CD4-positive, alpha-beta T cell treated with Interleukin-12 subunit alpha and Interleukin-12 subunit beta, for 1 hour (primary cell): ENCODE measurements at places on chromosomes 4 and X.

GRCh38 chr4:36549992-36550391, 268.6 kb downstream of the DTHD1 start:
- DNase-seq, result no peak

- no peak for DNase-seq
Measured at GRCh38 chrX:127390316-127390715, 570.8 kb downstream of the PRR32 start.

DNA sequence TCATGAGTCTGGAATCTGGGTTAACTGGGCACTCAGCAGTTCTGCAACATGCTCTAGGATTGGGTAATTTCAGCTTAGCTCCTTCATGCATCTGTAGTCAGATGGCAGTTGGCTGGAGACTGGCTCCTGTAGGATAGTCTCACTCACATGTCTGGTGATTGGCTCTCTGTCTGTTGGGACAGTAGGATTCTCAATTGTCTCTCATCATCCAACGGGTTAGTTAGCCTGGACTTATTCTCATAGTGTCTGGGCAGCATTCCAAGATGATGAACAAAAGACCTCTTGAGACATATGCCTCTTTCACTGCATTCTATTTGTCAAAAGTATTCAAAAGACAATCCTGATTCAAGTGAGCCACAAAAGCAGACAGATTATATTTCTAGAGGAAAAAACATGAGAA, 795.6 kb upstream of the GALNTL6 start:
- DNase-seq, result no peak

- no peak for DNase-seq
Measured at GRCh38 chr4:181234951-181235680, 1008.1 kb upstream of the TENM3 start.

DNA sequence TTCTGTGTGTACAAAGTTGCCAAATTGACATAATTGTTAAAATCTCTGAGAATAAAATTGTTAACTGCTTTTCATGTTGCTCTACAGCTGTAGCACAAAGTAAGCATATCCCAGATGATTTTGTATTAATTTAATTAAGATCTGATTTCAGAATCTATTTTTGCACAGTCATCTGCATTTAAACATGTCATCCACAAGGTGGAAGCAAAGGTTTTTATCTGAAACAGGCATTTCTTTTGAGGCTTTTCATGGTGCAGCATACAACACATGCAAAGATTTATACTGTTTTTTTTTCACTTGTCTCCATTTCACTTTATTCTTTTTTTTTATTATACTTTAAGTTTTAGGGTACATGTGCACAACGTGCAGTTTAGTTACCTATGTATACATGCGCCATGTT, 51.2 kb downstream of the GC start:
- no peak for DNase-seq

DNA sequence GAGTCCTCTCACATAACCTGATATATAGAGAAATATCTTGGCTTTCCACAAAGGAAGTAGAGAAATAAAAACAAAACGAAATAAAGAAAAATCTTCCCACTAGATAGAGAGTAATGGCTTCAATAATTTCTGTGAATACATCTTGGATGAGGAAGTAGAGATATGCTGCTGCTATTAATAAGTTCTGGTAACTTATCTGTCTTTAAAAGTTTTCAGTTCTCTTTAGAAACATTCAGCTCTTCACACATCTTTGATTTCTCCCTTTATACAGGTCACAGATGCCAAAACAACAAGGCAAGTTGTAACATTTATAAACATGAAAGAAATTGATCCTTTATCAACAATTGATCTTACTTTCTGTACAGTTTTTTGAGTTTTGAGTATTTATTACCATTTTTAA, 615.8 kb downstream of the TRAM1L1 start:
- DNase-seq, result no peak

GRCh38 chrX:100636321-100636991, at the start of gene TSPAN6:
Gene TSPAN6, minus strand, starts transcription at chrX:100636806. Its CDS starts 112 bp downstream, at chrX:100636694.
- peak; percentile 78 for DNase-seq

- no peak for DNase-seq
Measured at GRCh38 chr4:4666187-4666586, 124.3 kb upstream of the STX18 start.

- peak; percentile 54 for DNase-seq
Measured at GRCh38 chrX:150575419-150575814, 7.0 kb downstream of the MTM1 start.

GRCh38 chr4:98433691-98434090, 172.5 kb downstream of the RAP1GDS1 start:
- no peak for DNase-seq

DNA sequence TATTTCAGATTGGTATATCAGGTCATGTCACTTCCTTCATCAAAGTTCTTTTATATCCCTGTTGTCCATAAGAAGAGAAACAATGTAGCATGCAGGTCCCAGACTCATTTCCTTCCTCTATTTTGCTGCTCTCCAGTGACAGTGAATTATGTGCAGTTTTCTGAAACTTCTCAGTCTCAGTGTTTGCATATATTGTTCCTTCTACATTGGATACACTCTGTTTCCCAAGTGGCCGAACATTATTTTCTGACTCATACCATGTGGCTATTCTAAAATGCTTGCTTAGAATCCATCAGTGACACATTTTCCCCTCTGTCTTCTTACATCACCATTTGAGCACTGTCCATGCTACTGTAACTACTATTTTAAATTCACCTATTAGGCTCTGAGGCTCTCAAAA, 305.7 kb downstream of the PDHA2 start:
- no peak for DNase-seq

GRCh38 chr4:110781944-110782343, 159.1 kb upstream of the PITX2 start:
- DNase-seq, result no peak

DNA sequence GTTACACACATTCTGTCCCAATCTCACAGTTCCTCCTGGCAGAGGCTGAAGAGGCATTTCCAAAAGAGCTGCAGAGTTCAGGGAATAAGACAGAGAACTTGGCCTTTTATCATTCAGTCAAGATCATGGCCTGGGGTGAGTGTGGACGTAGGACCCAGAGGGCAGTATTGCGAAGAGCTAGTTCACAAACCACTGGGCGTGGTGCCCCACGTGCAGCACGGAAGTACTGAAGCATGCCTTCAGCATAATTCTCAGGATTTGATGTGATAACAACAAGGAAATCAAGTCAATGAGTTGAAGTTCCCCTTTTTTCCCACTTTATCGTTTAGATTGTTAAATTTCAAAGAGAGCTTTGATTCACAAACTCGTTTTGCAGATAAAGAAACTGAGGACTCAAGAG, 117.7 kb downstream of the RELL1 start:
- DNase-seq, result no peak

GRCh38 chrX:13571136-13571535, 1.7 kb downstream of the EGFL6 start:
- no peak for DNase-seq

- no peak for DNase-seq
Measured at GRCh38 chr4:67765401-67765800, 11.2 kb upstream of the GNRHR start.

DNA sequence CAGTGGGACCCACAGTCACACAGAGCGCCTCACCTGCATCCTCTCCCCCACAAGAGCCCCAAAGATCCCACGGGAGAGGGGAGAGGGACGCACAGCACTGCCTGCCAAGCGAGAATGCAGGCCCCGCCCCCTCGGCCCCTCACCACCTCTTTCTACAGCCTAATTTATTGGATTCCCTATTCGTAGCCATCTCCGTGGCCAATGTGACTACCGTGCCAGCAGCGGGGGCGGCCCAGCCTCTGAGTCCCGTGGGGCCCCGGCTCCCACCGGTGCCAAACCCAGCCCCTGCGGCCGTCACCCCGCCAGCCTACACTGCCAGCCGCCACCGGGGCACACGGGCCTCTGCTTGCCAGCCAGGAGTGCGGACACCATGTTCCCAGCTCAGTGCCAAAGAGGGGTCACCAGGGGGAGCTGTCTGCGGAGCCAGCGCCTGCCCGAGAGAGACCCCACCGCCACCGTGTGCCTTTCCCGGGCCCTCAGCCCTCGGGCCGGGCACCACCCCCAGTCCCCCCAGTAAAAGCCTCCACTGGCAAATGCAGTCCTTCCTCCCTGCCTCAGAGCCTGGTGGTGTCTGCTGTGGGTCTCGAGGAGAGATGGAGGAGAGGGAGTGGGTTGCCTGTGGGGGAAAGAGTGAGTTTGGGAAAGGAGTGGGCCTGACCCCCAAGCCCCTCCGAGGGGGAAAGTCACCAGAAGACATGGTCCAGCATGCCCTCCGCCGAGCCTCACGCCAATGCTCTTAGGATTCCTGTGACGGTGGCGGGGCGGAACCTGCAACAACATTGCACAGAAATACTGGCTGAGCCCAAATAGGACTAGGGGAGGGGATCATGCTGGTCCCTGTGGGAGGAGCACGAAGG, 19.6 kb upstream of the PLXNB3 start:
- DNase-seq, result no peak

GRCh38 chr4:23900636-23901035, 10.8 kb upstream of the PPARGC1A start:
- no peak for DNase-seq

DNA sequence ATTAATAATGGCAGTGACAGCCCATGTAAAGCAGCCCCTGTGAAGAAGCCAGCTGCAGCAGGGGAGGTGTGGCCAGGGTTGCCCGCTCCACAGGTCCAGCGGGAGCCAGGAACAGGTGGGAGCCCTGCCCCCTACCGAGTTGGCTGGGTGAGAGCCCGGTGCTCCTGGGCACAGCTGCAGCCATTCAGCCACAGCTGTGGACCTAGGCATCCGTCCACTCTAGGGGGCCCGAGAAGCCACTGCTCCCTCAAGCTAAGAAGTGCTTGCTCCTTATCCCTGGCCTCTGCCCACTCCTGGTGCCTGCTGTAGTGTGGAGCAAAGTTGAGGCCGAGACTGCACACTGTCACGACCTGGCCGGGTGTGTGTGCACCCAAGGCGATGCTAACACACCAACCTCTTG, 1469.0 kb downstream of the PCDH7 start:
- DNase-seq, result no peak

DNA sequence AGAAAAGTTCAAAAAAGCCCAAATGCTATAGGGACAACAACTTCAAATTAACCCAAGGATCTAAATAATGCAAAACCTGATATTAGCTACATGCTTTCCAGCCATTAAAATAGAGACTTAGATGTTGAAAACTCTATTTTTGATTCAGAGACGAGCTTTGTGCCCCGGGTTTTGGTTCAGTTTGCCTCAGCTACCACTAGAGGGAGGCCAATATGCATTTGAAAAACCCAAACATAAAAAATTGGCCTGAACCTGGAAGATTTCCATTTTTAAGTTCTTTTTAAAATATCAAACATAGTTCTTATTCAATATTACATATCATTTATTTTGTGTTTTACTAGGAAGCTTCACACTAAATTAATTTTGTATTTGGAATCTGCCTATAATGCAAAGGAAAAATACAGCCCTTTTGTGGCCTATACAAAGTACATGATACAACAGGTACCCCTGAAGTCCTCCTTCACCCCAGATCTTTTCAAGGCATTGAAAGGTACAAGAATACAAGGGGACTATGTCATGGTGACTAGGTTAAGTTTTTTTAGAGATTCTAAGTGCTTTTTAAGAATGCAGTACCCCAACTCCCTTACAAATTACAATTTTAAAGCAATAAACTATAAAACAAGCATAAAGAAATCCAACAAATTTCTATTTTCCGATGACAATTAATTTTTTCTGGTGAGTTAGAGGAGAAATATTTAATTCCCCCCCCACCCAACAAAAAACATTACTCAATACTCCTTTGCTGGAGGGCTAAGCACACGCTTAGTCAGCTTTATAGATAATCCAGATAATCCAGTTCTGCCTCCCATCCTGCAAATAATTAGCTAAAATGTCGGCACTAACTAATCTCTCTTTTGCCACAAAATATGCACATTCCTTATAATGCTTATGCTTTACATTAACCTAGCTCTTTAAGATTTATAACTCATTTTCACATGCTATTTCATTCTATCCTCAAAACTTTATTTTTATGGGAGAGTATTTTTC, 97.7 kb upstream of the PTPN13 start:
- peak; percentile 35 for DNase-seq

DNA sequence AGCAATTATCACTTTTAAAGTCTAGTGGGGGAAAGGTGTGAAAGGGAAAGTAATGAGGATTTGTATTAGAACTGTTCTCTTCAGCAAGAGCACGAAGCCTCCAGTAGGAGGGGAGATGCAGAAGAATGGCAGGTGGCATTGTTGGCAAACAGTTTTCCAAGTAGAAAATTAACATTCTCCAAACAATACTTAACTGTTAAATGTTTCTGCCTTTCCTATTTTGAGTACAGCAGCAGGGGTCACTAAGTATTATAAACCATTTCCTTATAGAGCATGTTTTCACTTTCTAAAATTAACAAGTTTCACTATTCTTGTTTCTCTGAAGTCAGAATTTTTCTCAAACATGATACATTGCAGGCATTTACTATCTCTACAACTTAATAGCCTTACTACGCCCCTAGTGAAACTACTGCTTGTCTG, 58.7 kb downstream of the LEF1 start:
- no peak for DNase-seq

GRCh38 chrX:130896802-130897501, 6.1 kb downstream of the ENOX2 start:
- no peak for DNase-seq

- DNase-seq, result no peak
Measured at GRCh38 chr4:99918656-99919055, 24.4 kb upstream of the LAMTOR3 start.

GRCh38 chr4:168758351-168758876, 251.6 kb downstream of the CBR4 start:
- DNase-seq, result no peak

- peak; percentile 62 for DNase-seq
Measured at GRCh38 chr4:184825141-184825895, 450 bp downstream of the ACSL1 start.

GRCh38 chrX:72367516-72367915, 61.8 kb upstream of the CITED1 start:
- no peak for DNase-seq

DNA sequence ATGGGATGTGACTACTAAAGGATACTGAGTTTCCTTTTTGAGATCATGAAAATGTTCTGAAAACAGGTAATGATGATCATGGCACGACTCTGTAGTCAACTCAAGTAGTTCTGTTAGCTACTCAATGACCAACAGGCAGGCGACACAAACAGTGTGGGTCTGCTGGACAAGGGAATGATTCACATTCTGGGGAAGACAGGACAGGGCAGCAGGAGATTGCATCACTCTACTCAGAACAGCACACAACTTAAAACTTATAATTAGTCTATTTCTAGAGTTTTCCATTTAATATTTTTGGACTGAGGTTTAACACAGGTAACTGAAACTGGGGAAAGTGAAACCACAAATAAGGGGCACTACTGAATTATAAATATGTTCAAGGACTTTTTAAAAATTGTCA, 365.2 kb downstream of the PRDM5 start:
- no peak for DNase-seq

DNA sequence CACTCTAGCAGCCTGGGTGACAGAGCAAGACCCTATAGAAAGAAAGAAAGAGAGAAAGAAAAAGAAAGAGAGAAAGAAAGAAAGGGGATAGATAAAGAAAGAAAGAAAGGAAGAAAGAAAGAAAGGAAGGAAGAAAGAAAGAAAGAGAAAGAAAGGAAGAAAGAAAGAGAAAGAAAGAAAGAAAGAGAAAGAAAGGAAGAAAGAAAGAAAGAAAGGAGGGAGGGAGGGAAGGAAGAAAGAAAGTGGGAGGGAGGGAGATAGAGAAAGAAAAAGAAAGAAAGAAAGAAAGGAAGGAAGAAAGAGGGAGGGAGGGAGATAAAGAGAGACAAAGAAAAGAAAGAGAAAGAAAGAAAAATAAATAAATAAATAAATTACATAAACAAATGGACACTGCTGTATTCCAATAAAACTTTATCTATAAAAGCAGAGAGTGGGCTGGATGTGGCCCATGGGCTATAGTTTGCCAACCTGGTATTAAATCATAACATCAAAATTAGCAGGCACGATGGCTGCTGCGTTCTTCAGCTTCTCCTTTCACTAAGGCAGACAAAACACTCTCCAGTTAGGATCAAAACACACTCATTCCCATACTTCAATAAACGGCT, 165.0 kb downstream of the ZNF674 start:
- no peak for DNase-seq
